ENCODE measurements at places on chromosomes 1 and 21.

DNA sequence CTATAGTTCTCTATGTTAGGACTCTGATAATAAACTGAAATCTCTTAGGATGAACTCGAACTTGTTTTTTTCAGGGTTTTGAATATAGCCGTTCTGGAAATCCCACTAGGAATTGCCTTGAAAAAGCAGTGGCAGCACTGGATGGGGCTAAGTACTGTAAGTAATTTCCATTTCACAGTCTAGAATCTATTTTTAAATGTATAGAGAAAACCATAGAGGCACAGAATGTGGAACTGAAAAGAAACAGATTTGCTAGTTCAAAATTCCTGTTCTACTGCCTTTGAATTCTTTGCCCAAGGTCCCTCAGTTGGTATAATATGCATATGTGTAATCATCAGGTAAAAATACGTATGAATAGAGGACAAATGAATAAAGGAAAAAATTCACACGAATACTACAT lies 4.8 kb downstream of the CTH start:
- no peak for DNase-seq

DNA sequence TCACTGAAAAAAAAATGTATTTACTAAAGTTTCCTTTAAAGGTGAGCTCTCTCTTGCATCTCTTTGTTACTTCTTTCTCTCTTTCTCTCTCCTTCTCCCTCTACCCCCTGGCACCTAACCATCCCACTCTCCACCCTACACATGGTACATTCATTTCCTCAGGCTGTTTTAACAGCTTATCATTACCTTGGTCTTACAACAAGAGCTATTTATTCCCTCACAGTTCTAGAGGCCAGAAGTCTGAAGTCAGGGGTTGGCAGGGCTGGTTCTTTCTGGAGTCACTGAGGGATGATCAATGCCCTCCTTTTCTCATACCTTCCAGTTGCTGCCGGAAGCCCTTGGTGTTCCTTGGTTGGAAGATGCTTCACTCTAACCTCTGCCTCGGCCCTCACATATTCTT lies 91.1 kb upstream of the DSCAM start:
- DNase-seq, result no peak

- no peak for DNase-seq
These were observed 3.1 kb downstream of the LAMB3 start for GRCh38 chr1:209648931-209649776.

DNA sequence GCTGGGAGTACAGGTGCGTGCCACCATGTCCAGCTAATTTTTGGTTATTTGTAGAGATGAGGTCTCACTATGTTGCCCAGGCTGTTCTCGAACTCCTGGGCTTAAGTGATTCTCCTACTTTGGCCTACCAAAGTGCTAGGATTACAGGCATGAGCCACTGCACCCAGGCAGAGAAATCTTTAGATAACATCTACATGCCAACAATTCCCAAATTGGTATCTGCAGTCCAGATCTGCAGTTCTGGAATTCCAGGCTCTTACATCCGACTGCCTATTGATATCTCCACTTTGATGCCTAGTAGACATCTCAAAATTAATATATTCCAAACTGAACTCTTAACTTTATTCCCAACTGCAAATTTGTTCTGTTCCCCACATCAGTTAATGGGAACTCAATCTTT lies 23.3 kb downstream of the INAVA start:
- DNase-seq, result no peak

GRCh38 chr1:80282536-80282935 lies 1276.0 kb upstream of the ADGRL4 start:
- no peak for DNase-seq

GRCh38 chr1:84402060-84402459 lies 3.8 kb downstream of the DNASE2B start:
- DNase-seq, result no peak
